Frontal cortex (tissue), 4 donors: ENCODE measurements at places on chromosomes 6 and 20. TPM values are rescaled to one million over a fixed set of nuclear protein-coding genes. Genes with fewer than 3 reads are reported as not detected.

The KIF25 gene
- 0.41 TPM for total RNA-seq

The BCAS4 gene
- total RNA-seq, result 11.4 TPM

The ILRUN gene
- total RNA-seq, result 21.2 TPM

The TCP11 gene
- 0.41 TPM for total RNA-seq

The CPNE5 gene
- 12.6 TPM for total RNA-seq

The C6orf47 gene
- total RNA-seq, result 16.7 TPM

The ELOVL2 gene
- 55.4 TPM for total RNA-seq
